ENCODE measurements at places on chromosomes 13 and 19. TPM values are rescaled to one million over a fixed set of nuclear protein-coding genes. Genes with fewer than 3 reads are reported as not detected.

Gene FPR3
- polyA plus RNA-seq, result not detected

Gene CLEC11A
- 2.4 TPM for polyA plus RNA-seq

Gene ZNF223
- polyA plus RNA-seq, result 1.7 TPM

Gene PRTN3
- polyA plus RNA-seq, result not detected

Gene DMKN
- polyA plus RNA-seq, result not detected

- H3K4me3 ChIP-seq, result no peak overlapping the region
- no peak overlapping the region for H3K27ac ChIP-seq
- no peaks in the 10 kb centered on the region for H3K27me3 ChIP-seq
- H3K4me1 ChIP-seq, result no peaks in the 10 kb centered on the region
- H3K36me3 ChIP-seq, result no peaks in the 10 kb centered on the region
- DNase-seq, result no peak
Observed at GRCh38 chr19:30150626-30151025, 208.6 kb downstream of the URI1 start.

- H3K4me3 ChIP-seq, result peak within 1 kb of the TSS; percentile 86
- peaks cover 7% of the 10 kb centered on the region for H3K4me1 ChIP-seq
- H3K36me3 ChIP-seq, result no peaks in the 10 kb centered on the region
- peak; percentile 75 for DNase-seq
- H3K27me3 ChIP-seq, result no peaks in the 10 kb centered on the region
- H3K27ac ChIP-seq, result peak within 1 kb of the TSS; percentile 86
Observed at GRCh38 chr13:50909605-50910484, at the start of gene RNASEH2B. TSS of gene RNASEH2B (plus strand) at chr13:50909791. CDS start at chr13:50910077, 286 bp downstream.

- H3K4me1 ChIP-seq, result peaks cover 15% of the 10 kb centered on the region
- H3K4me3 ChIP-seq, result peak overlapping the region; percentile 84
- H3K27me3 ChIP-seq, result no peaks in the 10 kb centered on the region
- no peaks in the 10 kb centered on the region for H3K36me3 ChIP-seq
- DNase-seq, result peak; percentile 59
Observed at GRCh38 chr19:45668342-45668871, 386 bp downstream of the GIPR start.

DNA sequence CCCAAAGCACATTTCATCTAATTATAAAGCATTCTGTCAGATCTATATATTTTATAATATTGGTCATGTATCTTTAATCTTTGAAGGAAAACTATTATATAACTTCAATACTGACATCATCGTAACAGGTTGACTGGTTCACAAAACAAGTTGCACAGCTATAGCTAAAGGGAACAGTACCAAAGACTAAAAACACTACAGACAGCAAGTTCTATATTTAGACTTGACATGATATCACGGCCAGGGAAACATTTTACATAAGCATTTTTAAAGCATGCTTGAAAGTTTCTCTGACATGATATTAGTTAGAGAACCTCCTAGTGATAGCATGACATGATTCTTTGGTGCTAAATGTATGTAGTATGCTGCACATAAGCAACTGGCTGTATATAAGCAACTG is 182.5 kb downstream of the NDFIP2 start:
- H3K27ac ChIP-seq, result no peak overlapping the region
- no peak overlapping the region for H3K4me3 ChIP-seq
- H3K27me3 ChIP-seq, result no peaks in the 10 kb centered on the region
- H3K36me3 ChIP-seq, result no peaks in the 10 kb centered on the region
- no peaks in the 10 kb centered on the region for H3K4me1 ChIP-seq

- peak within 1 kb of the TSS; percentile 95 for H3K4me3 ChIP-seq
- H3K27ac ChIP-seq, result peak within 1 kb of the TSS; percentile 93
- no peaks in the 10 kb centered on the region for H3K27me3 ChIP-seq
- H3K36me3 ChIP-seq, result no peaks in the 10 kb centered on the region
- peaks cover 48% of the 10 kb centered on the region for H3K4me1 ChIP-seq
Observed at GRCh38 chr19:2328401-2329148, at the start of the genes LSM7 and SPPL2B. TSS of gene LSM7 (minus strand) at chr19:2328586. CDS start at chr19:2328566, 20 bp downstream. TSS of gene SPPL2B (plus strand) at chr19:2328684. CDS start at chr19:2328710, 26 bp downstream.

- H3K4me1 ChIP-seq, result no peaks in the 10 kb centered on the region
- no peak overlapping the region for H3K4me3 ChIP-seq
- no peak for DNase-seq
- no peaks in the 10 kb centered on the region for H3K36me3 ChIP-seq
- no peaks in the 10 kb centered on the region for H3K27me3 ChIP-seq
Observed at GRCh38 chr13:22596171-22596863, 584.5 kb upstream of the SGCG start.

- H3K36me3 ChIP-seq, result no peaks in the 10 kb centered on the region
- H3K27me3 ChIP-seq, result no peaks in the 10 kb centered on the region
- H3K27ac ChIP-seq, result no peak overlapping the region
- no peak overlapping the region for H3K4me3 ChIP-seq
Observed at GRCh38 chr13:46962281-46962941, 65.6 kb upstream of the HTR2A start.

- H3K36me3 ChIP-seq, result no peaks in the 10 kb centered on the region
- H3K27me3 ChIP-seq, result peaks cover 32% of the 10 kb centered on the region
- H3K4me1 ChIP-seq, result peaks cover 14% of the 10 kb centered on the region
Observed at GRCh38 chr19:31347828-31348392, 1.3 kb downstream of the TSHZ3 start.

Measured in naive thymus-derived CD4-positive, alpha-beta T cell (primary cell).